ENCODE measurements at places on chromosomes 16 and 17. TPM values are rescaled to one million over a fixed set of nuclear protein-coding genes. Genes with fewer than 3 reads are reported as not detected.

GRCh38 chr16:48126801-48127644 lies 28.8 kb downstream of the ABCC12 start:
- peak; percentile 15 for DNase-seq

GRCh38 chr17:19262650-19263631 lies 25.8 kb downstream of the EPN2 start:
- no peak for DNase-seq

UMOD gene
- 0.60 TPM for total RNA-seq

- no peak for DNase-seq
Measured at GRCh38 chr16:77443357-77444146, 8.7 kb upstream of the ADAMTS18 start.

- no peak for DNase-seq
Measured at GRCh38 chr16:88526008-88526905, 43.9 kb upstream of the ZC3H18 start.

- DNase-seq, result no peak
Measured at GRCh38 chr17:17782523-17783115, 54.2 kb downstream of the SREBF1 start.

GRCh38 chr17:80815151-80815681 lies 176.4 kb upstream of the CHMP6 start:
- DNase-seq, result no peak

DNA sequence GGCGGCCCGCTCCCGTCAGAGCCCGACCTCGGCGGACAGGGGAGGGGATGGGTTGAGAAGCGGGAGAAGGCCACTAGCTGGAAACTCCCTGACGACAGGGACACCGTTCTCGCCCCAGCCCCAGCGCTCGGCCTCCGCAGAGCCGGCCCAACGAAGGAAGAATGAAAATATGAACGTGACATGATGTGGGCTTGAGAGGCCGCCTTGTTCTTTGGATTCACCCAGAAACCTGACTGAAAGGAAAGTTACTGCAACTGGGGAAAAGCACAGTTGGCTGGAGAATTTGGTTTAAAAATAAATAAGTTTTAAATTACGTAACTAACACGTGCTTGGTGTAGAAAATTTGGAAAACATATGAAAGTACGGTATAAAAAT lies 21.1 kb downstream of the NPTX1 start:
- DNase-seq, result peak; percentile 21

- DNase-seq, result no peak
Measured at GRCh38 chr16:66920924-66921680, 2.4 kb upstream of the CDH16 start.

DNA sequence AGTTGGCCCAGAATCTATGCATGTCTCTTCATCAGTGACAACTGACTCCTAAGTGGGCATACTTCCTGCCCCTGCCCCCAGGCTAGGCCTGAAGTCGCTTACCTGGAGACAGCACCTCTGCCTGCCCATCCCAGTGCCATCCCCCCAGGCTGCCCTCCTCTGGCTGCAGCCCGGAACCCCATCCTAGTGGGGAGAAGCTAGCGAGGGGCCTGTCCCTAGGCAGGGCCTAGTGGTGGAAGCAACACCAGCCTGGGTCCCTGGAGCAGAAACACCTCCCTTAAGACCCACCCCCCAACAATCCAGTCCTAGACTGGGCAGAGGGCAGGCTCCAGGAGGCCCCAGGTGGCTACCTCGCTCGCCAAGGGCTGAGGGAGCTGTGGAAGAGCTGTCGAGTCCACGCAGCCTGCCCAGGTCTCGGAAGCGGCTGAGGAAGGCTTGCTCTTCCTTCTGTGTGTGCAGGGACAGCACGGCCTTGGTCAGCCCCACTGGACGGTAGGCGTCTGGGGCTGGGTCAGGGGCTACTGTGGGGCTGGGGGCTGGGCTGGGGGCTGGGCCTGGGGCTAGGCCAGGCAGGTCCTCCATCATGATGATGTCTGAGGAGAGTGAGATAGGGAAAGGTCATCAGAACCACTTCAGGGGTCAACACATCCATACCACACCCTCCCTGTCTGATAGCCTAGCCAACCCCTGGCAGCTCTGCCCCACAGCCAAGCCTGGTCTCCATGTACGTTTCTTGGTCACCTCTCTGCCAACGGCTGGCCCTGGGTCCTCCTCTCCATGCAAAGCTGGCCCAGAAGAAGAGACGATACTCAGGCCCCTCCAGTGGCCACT lies 7.6 kb downstream of the PER1 start:
- no peak for DNase-seq

GRCh38 chr16:89119166-89119621 lies 25.5 kb downstream of the ACSF3 start:
- no peak for DNase-seq

- no peak for DNase-seq
Measured at GRCh38 chr17:74921026-74921681, 1.9 kb downstream of the USH1G start.

FOXK2 gene
- 51.0 TPM for total RNA-seq

SAMD14 gene
- 8.8 TPM for total RNA-seq

DNA sequence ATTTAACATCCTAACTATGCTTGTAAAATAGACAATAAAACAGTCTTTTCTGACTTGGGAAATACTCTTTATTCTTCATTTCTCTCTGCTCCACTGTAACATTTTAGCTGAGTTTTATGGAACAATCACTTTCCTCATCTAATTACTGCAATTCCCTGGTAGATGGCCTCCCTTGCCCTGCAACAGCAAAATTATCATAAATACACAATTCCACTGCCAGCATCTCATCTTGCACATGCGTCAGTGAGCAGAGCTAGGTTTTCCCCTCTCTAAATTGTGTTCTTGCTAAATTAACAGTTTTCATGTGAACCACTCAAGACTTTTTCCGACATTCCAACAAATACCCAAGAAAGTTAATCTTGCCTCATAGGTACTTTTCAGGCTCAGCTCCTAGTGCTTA lies 920.9 kb upstream of the GOT2 start:
- no peak for DNase-seq

DPEP2 gene
- total RNA-seq, result 3.4 TPM

KIF18B gene
- 1.4 TPM for total RNA-seq

DNA sequence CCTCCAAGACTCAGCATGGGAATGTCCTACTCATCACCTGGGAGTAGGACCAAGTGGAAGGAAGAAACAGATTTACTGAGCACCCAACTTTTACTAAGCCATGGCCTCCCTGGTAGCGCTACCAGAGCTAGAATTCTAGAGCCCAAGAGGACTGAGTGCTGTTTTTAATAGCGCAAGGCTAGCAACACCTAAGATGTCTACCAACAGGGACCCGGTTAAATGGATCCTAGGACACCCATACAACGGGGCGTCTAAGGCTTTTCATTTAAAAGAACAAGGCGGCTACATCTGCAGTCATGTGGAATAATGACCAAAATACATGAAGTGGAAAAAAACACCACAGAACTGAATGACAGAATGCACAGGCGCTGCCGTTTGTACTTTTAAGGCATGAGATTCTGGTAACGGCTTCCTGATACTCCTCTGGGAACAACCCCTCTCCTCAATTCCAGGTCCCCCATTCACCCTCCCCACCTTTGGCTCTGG lies 5.1 kb downstream of the GGA2 start:
- DNase-seq, result no peak

GRCh38 chr17:61406971-61407911 lies 7.6 kb downstream of the TBX2 start:
- no peak for DNase-seq

CES1 gene
- total RNA-seq, result 704 TPM

DNA sequence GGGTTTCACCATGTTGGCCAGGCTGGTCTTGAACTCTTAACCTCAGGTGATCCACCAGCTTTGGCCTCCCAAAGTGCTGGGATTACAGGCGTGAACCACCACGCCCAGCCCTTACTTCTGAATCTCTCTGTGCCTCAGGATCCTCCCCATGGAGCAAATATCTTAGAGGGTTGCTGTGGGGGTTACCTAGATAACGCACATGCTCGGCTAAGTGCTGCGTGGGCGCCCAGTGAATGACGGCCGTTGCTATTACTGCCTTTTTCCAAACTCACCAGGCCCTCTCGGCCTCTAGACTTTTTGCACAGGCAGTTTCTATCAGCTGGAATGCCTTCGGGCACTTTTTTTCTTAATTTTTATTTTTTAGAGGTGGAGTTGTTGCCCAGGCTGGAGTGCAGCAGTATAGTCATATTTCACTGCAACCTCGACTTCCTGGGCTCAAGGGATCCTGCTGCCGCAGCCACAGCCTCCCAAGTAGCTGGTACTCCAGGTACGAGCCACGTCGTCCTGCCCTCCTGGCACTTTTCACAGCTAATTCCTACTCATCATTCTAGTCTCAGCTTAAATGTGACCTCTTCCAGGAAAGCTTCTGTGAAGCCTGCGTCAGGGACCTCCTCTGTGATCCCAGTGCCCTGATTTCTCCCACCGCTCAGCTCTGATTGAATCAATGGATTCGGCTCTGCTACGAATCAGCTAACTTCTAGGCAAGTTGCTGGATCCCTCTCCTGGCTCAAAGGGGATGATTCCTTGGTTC lies 8.6 kb downstream of the CCDC102A start:
- no peak for DNase-seq

DNA sequence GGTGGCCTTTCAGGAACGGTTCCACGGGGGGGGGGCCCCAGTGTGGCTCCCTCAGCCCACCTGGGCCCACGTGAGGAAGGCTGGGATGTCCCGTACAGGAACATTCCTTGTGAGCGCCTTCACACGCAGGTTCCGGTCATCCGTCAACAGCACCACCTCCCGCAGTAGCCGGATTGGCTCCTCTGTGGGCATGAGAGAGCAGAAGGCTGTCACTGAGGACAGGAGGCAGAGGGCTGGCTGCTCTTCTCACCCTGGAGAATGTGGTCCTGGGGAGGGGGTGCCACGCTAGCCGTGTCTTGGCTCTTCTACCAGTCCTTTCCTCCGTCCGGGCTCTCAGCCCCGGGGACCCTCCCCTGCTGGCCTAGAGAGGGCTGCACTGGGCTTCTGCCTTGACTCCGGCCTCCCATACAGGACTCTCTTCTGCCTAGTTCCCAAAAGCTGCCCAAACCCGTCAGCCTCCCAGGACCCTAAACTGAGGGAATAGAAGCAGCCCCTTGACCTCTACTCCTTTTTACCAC lies 6.6 kb downstream of the HIC1 start:
- no peak for DNase-seq

SLC9A5 gene
- 3.2 TPM for total RNA-seq

DNA sequence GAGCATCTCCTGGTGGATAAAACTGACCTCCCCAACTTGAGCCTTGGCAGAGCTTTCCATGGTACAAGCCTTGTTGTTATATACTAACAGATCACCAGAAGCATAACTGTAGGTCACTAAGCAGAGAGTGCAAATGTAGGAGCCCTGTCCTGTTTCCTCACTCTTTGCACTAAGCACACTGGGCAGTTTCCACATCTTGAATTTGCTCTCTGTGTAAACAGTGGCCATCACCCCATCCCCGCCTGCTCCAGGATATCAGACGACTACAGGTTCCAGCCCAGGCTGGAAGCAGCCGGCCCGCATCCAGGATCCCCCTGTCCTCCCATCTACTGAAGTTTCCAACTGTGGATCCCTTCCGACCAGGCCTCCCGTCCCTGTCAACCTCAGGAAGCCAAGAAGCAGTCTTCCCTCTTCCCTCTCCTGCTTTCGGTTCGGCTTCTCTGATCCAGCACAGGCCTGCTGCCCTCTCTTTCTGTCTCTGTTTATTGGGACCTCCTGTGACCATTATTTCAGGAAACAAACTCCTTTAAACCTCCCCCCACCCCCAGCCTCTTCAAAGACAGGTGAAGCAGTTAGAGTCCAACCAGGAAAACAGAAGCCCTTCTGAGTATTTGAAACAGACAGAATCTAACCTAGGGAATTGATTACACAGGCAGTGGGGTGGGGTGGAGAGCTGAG lies 22.6 kb upstream of the CACNG4 start:
- no peak for DNase-seq

Measured in mucosa of gallbladder (tissue), 1 donor.